Fibroblast of skin of back (primary cell): ENCODE measurements at places on chromosomes 3 and 15.

GRCh38 chr15:57932348-57932747, 133.2 kb downstream of the ALDH1A2 start:
- no peak for DNase-seq

- no peak for DNase-seq
Observed at GRCh38 chr3:128307029-128307633, 153.8 kb downstream of the EEFSEC start.

DNA sequence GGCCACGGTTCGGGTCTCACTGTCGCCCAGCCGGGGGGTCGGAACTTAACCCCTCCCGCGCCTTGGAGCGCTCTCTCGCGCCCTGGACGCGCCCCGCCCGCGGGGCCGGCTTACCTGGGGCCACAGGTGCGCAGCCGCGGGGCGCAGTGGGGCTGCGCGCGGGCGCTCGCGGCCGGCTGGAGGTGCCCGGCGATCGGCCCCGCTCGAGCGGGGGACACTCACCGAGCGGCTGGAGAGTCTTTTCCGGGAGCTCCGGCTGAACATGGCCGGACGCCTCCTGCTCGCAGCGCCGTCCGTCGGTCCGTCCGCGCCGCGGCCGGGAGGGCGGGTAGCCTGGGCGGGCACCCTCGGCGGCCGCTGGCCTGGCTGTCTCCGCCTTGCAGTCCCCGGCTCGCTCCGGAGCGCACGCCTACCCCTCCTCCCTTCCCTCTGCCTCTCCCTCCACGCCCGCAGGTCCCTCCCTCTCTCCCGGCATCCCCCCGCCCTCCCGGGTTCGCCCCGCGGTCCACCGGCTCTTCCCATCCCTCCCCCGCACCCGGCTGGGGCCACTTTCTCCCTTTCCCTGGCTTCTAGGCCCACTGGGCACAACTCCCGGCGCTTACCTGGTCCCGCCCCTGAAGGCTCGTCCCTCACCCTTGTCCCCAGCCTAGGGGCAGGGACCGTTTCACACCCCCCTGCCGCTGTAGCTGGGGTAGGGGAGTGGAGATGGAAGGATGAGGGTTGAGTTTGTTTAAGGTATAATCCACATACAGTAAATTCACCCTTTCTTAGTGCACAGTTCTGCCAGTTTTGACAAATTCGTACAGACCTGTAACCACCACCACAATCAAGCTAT, 220.1 kb upstream of the PRICKLE2 start:
- peak; percentile 42 for DNase-seq

DNA sequence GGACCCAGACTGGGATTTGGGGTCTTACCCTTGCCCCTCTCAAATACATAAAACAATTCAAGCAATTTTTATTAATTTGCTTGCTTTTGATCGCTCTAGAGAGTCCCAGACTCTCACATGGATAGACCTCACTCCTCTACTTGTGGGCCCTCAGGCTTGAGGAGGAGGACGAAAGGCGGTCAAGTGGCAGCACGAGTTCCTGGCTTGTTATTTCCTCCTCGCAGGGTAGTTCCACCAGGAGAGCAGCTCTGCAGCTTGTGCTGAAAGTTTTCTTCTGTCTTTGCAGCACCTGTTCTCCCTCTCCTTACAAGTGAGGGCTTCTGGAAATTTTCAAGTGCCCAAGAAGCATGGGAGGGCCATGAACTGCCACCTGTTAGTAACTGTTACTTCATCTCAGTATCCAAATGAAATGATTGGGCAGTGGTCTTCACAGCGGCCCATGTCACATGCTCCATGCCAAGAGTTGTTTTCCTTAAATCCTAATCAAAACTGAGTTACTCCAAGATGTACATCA, 22.7 kb downstream of the ABI3BP start:
- DNase-seq, result no peak

GRCh38 chr3:36606871-36607765, 157.2 kb downstream of the DCLK3 start:
- no peak for DNase-seq
